ENCODE measurements at places on chromosomes 6 and 20.
A peak's percentile ranks its signal among the peaks of the same experiment; 100 is the strongest.

DNA sequence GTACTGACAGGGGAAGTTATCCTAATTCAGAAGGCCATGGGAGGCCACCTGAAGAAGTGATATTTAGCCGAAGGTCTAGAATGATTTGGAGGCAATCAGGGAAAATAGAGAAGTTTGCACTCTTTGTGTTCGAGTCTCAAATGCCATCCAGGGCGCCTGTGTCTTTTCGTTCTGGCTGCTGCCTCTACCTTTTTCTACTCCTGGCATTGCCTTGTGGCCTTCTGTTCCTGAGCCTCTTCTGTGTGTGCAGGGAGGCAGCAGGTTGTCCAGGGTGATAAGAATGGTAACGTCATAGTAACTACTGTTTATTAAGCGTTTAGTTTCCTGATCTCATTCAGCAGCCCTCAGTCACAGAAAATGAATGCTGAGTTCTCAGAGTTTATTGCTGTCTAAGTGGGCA lies 252.1 kb downstream of the FARS2 start:
- no peak for DNase-seq

DNA sequence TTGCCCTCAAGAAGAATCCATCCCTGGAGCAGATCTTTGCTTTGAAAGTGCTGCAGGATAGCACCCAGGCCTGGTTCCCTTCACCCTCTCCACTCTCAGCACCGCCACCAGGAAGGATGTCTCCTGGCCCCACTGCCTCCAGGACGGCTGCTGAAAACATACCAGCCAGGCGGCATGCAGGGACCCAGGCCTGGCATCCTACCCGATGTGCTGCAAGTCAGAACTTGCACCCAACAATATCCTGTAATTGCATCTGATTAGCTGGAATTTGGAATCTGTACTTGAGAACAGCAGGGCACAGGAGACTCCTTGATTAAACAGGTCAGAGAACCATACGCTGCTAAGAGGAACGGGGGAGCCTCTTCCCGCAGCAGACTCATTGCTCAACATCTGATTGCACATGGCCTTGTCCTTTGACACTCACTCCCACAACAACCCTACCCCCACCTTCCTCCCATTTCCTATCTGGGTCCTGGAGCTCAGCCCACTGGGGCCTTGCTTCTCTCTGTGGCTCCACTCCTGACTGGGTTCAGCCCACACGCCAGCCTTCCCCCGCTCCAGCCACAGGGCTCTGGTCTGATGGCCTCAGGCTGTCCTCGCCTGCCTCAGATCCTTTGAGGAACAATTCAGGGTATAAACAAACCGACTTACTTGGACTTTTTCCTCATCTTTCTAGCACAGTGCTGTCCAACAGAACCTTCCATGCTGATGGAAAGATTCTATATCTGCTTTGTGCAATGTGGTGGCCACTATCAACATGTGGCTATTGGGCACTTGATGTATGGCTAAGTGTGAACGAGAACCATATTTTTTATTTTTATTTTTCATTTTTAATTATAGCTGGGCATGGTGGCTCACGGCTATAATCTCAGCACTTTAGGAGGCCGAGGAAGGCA lies 78.0 kb downstream of the FGD2 start:
- DNase-seq = no peak

DNA sequence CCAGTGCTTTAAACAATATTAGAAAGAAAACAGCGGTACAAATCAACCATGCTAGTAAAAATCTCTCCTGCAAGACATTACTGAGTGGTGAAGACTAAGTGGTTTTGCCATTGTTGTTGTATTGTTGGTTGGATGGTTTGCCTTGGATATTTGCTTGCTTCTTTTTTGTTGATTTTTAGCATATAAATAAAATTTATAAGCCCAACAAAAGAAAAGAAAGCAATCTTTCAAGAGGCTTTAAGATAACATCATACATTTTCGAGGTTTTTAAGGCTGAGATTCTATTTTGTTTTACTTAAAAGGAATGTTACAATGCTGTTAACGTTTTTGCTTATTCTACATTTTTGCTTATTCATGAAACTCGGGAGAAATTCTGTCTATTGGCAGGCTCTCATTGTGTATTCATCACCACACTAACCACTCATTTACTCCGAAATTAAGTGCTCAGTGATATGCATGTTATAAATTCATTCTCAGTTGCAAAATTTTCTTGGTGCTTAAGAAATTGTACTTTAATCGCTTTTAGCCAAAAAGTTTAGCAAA lies 139.1 kb downstream of the LAMA2 start:
- DNase-seq = no peak

GRCh38 chr6:11236076-11236750 lies 3.7 kb upstream of the NEDD9 start:
- peak; percentile 27 for DNase-seq

DNA sequence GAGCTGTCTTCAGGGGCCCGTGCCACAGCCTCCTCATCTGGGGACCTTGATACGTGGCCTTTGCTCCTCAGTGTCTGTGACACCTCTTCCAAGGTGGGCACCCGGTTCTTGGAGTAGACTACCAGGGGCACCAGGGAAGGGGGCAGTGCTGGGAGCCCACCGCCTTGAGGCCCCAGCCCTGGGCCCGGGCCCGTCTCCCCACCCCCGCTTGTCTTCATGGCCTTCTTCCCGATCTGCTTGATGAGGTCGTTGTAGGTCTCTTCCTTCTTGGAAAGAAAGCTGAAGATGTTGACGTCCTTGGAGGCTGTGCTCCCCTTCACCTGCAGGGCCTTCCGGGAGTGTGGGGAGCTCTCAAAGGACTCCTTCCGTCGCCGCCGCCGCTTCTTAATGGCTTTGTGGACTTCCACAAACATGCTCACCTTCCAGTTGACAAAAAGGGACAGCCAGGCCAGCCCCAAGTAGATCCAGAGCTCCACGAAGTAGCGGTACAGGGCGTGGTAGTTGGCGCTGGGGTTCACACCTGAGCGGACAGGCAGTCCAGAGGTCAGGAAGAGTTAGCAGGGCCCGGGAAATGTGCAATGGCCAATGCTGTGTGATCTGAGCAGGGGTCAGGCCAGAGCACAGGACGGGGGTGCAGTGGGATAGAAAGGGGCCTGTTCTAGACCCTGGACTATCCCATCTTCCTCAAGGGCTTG lies 37.9 kb downstream of the KCNK5 start:
- no peak for DNase-seq

DNA sequence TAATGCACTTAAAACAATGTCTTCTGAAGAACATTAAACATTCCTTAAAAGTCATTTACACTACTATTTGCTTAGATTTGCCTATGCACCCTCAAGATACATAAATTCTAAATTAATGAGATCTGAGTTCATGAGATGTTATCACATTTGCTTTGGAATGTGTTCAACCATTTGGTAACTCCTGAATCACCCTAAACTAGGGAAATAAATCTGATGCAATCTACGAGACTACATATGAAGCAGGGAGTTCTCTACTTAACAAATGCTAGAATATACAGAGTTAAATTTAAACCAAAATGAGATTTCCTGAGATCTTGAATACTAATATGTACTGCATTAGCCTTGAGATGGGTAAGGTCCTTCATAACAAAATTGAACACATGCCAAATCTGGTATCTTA lies 170.1 kb downstream of the CLIC5 start:
- DNase-seq = no peak

GRCh38 chr6:166004876-166005275 lies 162.8 kb downstream of the TBXT start:
- no peak for DNase-seq

DNA sequence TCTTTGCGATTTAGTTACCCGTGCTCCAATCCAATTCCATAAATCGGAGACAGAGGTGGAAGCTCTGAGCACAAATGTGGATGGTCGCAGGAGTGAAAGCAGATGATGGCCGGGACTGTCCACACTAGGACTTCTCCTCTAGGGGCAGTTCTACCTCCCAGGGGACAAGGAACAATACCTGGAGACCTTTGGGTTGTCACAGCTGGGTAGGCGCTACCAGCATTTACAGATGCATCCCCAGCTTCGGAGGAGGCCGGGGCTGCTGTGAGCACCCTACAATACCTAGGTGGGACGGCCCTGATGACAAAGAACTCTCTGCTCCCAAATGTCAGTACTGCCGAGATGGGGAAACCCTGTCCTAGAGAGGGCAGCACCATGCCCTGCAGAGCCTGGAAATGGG lies 195.9 kb upstream of the CDH4 start:
- DNase-seq = no peak

GRCh38 chr6:121857551-121857950 lies 422.1 kb downstream of the GJA1 start:
- no peak for DNase-seq

- DNase-seq = no peak
Observed at GRCh38 chr6:148612043-148612442, 134.8 kb upstream of the UST start.

- DNase-seq = no peak
Observed at GRCh38 chr20:49476016-49476355, 6.5 kb downstream of the KCNB1 start.

- DNase-seq = no peak
Observed at GRCh38 chr20:11057624-11058023, 383.8 kb upstream of the JAG1 start.

DNA sequence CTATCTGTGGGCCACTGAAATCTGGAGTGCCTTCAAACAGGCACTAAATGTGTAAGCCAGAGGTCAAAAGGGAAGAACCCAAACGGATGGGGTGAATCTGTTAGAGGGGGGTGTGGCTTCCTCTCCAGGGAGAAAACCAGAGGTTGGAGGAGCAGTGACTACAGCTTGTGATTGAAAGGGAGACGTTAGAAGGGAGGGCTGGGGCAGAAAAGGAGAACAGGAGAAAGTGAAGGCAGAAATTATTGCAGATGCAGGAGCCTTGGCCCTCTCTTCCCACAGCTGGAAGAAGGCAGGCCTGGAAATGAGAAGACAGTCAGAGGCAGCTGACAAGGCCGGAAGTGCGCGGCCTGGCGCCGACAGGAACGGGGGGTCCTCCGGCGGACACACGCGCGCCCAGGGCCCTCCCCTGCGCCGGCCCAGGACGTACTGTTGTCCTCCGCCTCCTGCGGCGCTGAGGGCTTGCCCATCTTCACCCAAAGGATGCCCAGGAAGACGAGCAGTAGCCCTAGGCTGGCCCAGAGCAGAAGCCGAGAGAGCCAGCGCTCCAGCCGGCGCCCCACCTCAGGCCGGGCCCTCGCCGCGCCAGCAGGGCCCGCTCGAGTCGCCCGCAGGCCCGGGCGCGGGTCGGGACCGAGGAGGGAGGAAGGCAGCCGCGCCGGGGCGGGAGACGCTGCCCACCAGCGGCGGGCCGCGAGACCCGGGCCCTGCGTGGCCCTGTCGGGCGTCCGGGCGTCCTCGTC lies 806 bp downstream of the LEMD2 start:
- peak; percentile 63 for DNase-seq

DNA sequence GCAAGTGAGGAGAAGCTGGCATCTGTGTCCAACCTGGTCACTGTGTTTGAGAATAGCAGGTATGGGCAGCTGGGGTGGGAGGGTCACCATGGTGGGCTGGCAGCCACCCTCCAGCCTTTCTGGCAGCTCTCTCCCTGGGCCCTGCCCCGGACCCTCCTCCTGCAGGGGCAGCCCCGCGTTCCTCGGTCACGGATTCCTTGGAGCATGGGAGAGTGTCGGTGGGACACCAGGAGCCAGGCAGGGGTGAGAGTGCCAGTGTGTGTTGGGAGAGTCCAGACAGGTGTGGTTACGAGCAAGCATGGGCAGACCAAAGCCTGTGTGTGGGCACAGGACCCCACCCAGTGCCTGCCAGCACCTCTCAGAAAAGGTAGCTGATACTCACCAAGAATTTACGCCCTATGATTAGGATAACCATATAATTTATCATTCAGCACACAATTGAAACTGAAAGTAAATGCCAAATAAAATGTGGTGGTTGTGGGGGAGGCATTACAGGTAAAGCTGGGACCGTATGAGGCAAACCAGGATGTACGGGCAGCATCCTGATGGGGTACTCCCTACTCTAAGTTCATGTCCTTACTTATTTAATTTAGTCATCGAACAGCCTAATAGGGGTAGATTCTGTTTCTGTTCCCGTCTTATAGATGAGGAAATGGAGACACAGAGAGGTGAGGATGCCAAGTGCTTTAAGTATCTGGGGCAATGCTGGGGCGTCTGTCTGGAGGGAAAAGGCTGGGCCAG lies 542 bp downstream of the FGD2 start:
- DNase-seq = no peak

- no peak for DNase-seq
Observed at GRCh38 chr6:135257631-135258405, 76.7 kb downstream of the MYB start.

GRCh38 chr6:47027315-47027714 lies 14.8 kb downstream of the ADGRF1 start:
- no peak for DNase-seq

- DNase-seq = no peak
Observed at GRCh38 chr6:56764081-56764566, 121.4 kb upstream of the DST start.

GRCh38 chr20:56520180-56520579 lies 4.4 kb upstream of the FAM209A start:
- no peak for DNase-seq

GRCh38 chr6:136897071-136897470 lies 25.0 kb upstream of the SLC35D3 start:
- DNase-seq = no peak

DNA sequence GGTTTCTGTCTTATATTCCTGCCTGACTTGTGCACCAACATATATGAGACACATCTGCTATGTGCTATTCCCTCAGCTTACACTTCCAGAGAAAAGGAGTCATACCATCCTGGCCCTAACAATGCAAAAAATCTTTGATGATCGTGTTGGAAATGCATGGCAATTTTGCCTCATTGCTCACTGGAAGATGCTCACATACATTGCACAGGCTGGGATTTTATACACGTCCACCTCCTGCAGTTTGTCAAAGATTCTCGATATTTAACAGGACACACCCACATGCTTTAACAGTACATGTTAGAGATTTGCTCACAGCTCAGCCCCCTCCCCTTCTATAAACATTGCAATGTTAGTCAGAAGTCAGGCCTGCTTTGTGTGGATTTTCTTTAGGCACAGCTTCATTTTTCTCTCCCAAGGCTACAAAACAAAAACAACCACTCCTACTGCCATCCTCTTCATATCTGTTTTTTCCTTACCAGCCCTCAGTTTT lies 66.1 kb downstream of the ADGB start:
- DNase-seq = no peak

- no peak for DNase-seq
Observed at GRCh38 chr20:9769954-9770353, 68.9 kb downstream of the PAK5 start.

DNA sequence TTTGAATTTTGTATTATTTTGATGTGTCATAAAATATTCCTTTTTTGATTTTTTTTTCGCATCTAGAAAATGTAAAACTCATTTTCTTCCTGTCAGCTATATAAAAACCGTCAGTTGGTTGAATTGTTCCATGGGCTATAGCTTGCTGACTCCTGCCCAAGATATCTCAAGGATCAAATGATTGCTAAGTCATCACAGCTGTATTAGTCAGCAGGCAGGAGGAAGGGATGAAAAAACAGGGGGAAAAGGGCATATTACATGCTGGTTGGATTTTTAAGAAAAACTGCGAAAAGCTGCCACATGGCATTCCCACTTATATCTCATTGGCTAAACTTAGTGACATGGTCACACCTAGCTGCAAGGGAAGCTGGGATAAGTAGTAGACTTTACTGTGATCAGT lies 569.9 kb downstream of the BCKDHB start:
- DNase-seq = no peak

GRCh38 chr6:3321875-3322274 lies 63.1 kb downstream of the PSMG4 start:
- DNase-seq = no peak

Measured in CD4-positive, alpha-beta T cell treated with Interleukin-6 for 4 hours (primary cell).